ENCODE measurements at places on chromosomes 13 and 19. TPM values are rescaled to one million over a fixed set of nuclear protein-coding genes. Genes with fewer than 3 reads are reported as not detected.

TLE2 gene
- total RNA-seq = 3.0 TPM

MAP4K1 gene
- total RNA-seq = 174 TPM

GRIK5 gene
- total RNA-seq = 0.63 TPM

KLF1 gene
- 0.38 TPM for total RNA-seq

RDH13 gene
- total RNA-seq = 17.3 TPM

All from activated CD8-positive, alpha-beta T cell treated with anti-CD3 and anti-CD28 coated beads for 36 hours (primary cell).